Activated CD4-positive, alpha-beta T cell treated with anti-CD3 and anti-CD28 coated beads for 4 hours (primary cell): ENCODE measurements at places on chromosomes 3 and 15.

DNA sequence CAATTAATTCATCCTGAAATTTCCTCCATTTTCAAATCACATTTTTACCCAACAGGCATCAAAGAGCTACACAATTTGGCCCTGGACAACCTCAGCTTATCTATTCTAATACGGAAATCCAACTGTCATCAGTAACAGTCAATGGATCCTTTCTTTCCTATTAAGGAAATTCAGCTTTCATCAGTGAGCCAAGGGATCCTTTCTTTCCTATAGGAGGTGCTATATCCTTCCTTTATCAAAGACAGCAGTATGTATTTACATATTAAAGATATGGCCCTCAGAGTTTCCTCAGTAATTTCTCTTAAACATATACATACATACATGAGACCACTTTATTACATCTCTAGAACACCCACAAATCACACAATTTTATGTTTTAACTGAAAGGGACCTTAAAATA is 10.1 kb downstream of the DHX36 start:
- DNase-seq: no peak

DNA sequence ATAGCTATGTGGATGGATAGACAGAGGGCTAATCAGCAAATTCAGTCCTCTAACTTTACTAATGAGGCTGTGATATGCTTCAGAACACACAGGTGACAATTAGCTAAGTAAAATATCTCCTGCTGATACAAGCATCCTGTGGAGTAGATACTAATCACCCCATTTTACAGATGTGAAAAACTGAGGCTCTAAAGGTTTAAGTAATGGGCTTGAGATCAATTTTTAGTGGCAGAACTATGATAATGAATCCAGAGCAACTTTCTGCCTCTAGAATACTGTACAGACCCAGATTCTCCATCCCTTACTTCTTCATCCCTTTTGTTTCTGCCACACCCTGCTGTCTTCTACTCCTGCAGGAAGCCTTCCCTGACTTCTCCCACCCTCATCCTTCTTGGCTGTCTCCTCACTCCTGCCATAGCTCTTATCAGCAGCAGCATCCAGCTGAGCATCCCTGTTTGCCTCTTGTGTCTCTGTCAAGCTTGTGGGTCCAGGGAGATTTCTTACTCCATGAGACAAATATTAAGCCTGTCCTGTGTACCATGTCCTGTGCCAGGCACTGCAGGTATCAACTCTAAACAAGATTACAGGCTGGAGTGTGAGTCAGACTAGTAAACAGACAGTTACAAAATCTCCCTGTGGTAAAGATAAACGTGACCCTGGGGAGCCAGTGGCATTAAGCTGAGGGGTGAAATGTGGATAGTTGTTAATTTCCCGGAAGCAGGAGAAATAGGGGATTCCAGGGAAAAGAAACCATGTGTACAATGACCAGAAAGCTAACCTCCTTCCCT is 39.2 kb downstream of the SLC6A11 start:
- DNase-seq: no peak

- no peak for DNase-seq
Observed at GRCh38 chr15:80893777-80894176, 95.8 kb downstream of the MESD start.

- no peak for DNase-seq
Observed at GRCh38 chr3:76034649-76035048, 249.3 kb upstream of the ZNF717 start.

GRCh38 chr15:88810446-88810845 is 7.2 kb downstream of the ACAN start:
- DNase-seq: no peak

GRCh38 chr3:44111482-44111881 is 130.2 kb upstream of the TOPAZ1 start:
- no peak for DNase-seq

DNA sequence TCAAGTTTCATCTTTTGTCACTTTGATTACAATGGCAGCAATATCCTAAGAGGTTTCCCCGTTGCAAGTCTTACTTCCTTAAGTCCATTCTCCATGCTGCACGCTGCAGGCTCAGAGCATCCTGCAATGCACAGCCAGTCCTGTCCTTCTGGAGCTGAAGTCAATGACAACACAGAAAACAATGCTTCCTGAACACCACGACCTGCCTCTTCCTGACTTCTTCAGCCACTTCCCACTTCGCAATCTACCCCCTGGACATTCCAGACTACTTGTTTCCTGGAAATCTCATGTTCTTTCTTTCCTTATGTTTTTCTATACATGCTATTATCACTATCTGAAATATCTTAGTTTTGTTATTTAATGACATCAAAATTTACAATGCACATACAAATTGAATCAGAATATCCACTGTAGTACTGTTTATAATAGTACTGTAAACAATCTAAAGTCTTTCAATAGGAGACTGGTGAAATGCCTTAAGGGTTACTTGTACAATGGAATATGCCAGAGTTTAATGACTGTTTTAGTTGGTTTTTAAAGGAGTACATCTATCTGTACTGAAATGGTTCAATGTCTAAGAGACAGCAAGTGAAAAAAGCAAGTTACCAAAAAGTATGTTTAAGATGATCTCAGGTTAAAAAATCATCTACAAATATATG is 113.7 kb upstream of the PRTG start:
- DNase-seq: no peak

DNA sequence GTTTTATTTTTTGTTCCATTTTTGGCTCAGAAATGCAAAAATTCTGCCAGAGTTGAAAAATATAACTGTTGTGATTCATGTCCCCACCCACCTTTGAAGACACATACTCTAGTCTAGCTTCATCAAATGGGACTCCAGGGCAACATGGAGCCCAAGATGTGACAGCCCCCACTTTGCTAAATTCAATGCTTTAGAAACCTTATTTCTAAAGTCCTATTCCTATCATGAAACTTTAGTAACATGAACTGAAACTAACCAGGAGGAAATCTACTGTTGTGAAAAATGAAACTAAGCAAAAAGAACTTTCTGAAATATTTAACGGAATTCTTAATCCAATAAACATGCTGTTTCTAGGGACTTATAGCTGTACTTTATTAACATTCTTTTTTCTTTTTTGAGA is 20.3 kb downstream of the UBP1 start:
- no peak for DNase-seq

GRCh38 chr3:10432931-10433330 is 72.5 kb downstream of the ATP2B2 start:
- DNase-seq: no peak

GRCh38 chr3:121724130-121724529 is 25.4 kb downstream of the GOLGB1 start:
- no peak for DNase-seq

GRCh38 chr15:55108858-55109518 is 87.8 kb downstream of the RSL24D1 start:
- peak; percentile 29 for DNase-seq

GRCh38 chr3:136994772-136995516 is 37.2 kb downstream of the IL20RB start:
- no peak for DNase-seq

GRCh38 chr3:119257654-119258410 is 17.2 kb upstream of the B4GALT4 start:
- no peak for DNase-seq

DNA sequence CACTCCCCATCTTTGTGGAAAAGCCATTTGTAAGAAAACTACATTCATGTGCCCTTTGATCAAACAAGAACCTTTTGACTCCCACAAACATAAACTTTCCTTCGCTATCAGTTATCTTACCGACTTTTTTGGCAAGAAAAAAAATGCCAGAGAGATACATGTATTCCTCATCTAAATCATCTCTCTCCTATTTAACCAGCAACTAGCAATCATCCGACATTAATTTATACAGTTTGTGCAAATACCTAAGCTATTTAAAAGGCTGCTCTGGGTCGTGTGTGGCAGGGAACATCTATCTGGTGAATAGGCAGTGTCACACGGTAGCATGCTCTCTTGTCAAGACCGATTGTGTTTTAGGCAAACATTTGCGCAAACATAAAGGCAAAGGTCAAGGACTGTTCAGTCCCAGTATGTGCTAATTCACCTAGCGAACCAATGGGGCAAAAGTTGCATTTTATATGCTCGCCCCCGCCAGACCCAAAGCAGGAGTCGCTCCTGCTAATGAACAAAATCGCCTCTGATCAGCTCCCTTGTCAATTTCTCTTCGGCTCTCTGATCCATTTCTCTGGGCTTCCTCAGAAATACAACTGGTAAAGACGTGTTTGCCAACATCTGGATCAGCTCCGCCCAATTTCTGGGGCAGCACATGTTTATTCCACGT is 37.7 kb downstream of the ZIC4 start:
- DNase-seq: no peak

DNA sequence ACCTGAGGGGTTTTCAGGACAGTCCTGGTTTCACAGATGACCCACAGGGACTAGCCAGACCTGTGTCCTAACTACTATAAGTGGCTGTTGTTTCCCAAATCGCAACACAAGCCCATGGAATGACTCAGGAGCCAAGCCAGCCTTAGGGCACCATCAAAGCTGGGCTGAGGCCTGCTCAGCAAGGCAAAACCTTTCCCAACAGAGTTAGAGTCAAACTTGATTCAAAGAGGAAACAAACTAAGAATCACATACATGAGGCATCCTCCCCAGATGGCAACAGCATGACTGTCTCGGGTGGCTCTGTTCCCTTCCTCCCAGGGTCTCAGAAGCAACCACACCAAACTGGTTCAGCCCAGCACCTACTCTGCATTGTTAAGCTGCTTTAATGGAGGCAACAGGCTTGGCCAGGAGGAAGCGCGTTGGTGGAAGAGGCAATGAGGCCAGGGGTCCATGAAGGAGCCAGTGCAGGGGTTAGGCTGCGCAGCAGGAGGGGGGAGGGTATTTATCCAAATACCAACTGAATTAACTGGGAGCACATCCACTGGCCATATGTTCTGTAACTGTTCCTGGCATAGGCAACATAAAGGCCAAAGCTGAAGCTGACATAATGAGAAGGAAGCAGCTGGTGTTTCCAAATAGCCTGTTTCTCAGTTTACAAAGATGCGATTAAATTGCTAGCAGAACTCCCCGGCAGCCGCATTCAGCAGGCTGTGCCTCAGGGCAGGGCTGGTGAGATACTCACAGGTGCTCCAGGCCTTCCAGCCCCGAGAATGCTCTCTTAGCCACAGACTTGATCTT is 102.4 kb downstream of the LRIG1 start:
- no peak for DNase-seq

DNA sequence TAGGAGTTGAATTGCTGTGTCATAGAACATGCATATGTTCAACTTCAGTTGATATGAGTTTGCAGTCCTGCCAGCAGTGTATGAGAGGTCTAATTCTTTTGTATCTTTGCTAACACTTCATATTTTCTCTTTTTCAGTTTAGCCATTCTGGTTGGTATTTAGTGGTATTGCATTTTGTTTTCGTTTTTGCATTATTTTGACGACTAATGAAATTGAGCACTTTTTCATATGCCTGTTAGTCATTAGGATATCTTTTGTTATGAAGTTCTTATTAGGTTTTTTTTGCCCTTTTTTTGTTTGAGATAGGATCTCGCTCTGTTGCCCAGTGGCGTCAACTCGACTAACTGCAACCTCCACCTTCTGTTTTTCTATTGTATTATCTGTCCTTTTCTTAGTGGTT is 9.2 kb downstream of the TRIP4 start:
- no peak for DNase-seq

DNA sequence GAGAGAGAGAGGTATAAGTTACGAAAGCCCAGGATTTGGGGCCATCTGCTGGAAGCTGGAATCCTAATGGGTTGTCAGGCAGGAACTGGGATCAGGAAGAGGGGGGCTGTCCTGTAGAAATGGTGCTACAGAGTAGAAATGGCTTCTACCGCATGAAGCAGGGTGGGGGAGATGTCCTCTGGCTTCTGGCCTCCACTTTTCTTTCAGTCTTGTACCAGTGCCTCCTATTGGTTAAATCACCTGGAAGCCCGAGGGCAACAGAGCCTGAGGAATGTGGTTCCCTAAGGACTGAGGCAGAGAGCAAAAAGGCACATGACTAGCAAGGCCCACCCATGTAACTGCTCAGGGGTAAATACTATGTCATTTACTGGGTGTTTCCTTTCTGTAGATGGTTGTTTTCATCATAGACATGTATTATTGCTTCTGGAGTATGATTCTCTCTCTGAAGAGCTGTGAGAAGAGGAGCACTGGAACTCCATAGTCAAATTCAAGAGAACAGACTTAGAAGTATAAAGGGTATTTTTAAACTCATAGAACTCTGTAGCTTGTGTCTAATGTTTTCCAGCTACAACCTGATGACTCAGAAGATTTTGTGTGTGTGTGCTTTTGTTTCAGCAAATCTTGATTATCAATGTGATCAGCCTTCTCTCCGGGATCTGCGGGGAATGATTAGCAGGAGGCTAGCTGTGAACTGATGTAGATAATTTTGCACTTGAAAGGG is 20.2 kb upstream of the MITF start:
- DNase-seq: no peak

DNA sequence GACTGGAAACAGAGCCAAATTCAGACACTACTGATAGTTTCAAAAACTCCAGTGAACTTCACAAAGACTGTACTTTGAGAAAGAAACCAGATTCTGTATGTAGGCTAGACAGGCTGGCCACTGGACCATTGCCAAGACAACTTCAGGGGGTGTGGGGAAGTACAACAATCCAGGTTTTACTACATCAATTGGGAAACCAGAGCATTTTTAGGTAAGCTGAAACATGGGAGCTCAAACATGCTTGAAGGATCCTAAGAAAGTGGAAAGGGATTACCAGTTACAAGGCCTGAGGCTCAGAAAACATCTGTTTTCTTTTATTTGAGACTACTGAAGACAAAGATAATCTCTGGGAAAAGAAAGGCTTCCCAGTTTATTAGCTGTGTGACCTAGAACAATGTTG is 26.9 kb upstream of the ZNF280D start:
- DNase-seq: no peak

DNA sequence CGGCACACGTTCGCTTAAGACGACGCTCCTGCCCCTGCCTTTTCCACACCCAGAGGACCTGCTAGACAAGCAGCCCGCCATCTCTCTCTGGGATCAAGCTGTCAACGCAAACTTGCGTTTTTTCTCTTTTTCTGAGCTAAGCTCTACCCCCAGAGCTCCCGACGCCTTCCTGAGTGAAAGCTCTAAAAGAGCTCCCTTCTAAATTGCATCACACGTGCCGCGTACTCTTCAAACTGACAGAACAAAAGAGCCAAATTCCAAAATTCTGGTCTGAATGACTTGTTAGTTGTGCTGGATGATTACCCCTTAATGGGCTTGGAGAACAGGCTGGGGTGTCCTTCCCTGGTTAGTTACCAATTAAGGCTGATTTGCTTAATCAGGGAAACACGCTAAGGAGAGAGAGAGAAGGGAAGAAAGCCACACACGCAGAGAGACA is 81.2 kb downstream of the MDFIC2 start:
- no peak for DNase-seq

DNA sequence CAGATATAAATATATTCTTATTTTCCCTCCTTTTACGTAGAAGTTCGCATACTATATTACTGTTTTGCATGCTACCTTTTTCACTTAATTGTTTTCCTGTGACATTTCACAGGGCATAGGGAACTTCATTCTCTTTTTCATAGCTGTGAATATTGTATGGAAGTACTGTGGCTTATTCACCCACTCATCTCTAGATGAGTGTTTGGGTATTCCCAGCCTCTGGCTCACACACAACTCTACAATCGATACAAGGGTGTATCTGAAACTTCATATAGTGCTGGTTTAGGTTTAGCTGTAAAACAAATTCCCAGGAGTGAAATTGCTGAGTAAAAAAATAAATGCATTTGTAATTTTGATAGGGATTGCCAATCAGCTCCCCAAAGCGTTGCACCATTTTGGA is 55.3 kb upstream of the MAGI1 start:
- no peak for DNase-seq
